Activated CD4-positive, alpha-beta T cell treated with anti-CD3 and anti-CD28 coated beads for 36 hours (primary cell): ENCODE measurements at places on chromosomes 5 and 9. TPM values are rescaled to one million over a fixed set of nuclear protein-coding genes. Genes with fewer than 3 reads are reported as not detected.

Gene PCDHGC4
- not detected for total RNA-seq

DNA sequence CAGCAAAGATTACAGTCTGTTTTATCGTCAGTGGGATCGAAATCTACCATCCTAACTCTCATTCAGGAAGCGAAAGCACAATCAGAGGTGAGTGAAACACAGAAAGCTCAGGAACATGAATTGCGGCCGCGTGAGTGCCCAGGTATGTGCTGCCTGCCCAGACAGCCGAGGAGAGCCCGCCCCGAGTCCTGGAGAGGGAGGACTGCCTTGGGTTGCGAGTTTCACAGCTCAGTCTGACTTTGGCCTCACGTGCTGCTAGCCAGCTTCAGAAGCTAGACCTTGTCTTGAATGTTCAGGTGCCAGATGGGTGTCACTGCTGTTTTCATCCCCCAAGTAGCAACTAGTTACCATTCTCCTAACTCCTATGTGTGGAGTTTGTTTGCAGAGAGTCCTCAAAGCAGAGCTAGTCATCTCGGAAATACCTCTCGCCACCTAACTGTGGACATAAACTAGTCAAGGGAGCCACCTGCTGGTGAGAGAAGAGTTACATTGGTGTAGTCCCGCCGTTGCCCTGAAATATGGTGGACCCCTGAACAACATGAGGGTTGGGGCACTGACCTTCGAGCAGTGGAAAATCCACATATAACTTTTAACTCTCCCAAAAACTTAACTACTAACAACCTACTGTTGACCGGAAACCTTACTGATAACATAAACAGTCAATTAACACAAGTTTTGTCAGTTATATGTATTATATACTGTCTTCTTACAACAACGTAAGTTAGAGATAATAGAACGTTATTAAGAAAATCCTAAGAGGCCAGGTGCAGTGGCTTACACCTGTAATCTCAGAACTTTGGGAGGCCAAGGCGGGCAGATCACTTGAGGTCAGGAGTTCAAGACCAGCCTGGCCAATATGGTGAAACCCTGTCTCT lies 80.9 kb downstream of the GOLPH3 start:
- no peak overlapping the region for H3K27ac ChIP-seq
- H3K4me1 ChIP-seq, result peaks cover 2% of the 10 kb centered on the region
- no peaks in the 10 kb centered on the region for H3K36me3 ChIP-seq

Gene CTNND2
- not detected for total RNA-seq

- no peaks in the 10 kb centered on the region for H3K4me1 ChIP-seq
- no peaks in the 10 kb centered on the region for H3K27me3 ChIP-seq
- H3K27ac ChIP-seq, result no peak overlapping the region
- H3K36me3 ChIP-seq, result no peaks in the 10 kb centered on the region
- no peak for DNase-seq
Observed at GRCh38 chr9:108117795-108118194, 628.2 kb upstream of the KLF4 start.

DNA sequence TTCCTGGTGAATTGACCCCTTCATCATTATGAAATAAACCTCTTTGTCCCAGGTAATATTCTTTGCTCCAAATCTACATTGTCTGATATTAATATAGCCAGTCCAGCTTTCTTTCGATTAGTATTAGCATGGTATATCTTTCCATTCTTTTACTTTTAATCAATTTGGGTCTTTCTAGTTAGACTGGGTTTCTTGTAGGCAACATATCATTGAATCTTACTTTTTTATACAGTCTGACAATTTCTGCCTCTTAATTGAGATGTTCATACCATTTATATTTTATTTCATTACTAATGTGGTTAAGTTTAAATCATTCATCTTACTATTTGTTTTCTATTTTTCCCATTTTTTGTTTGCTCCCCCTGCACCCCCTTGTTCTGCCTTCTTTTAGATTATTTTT lies 61.7 kb upstream of the LIFR start:
- DNase-seq, result no peak
- no peak overlapping the region for H3K4me3 ChIP-seq
- H3K27ac ChIP-seq, result no peak overlapping the region
- peaks cover 2% of the 10 kb centered on the region for H3K27me3 ChIP-seq

- no peak overlapping the region for H3K27ac ChIP-seq
- H3K27me3 ChIP-seq, result peaks cover 26% of the 10 kb centered on the region
- H3K4me3 ChIP-seq, result no peak overlapping the region
- DNase-seq, result no peak
- H3K4me1 ChIP-seq, result no peaks in the 10 kb centered on the region
Observed at GRCh38 chr5:176823869-176824412, 13.6 kb downstream of the UNC5A start.

GRCh38 chr5:147445917-147446316 lies 64.0 kb downstream of the DPYSL3 start:
- H3K4me3 ChIP-seq, result no peak overlapping the region
- no peaks in the 10 kb centered on the region for H3K36me3 ChIP-seq
- DNase-seq, result no peak
- no peak overlapping the region for H3K27ac ChIP-seq

Gene SLC25A2
- total RNA-seq, result 0.27 TPM
